Stomach (tissue), 19 donors: ENCODE measurements at places on chromosomes 16 and 17. TPM values are rescaled to one million over a fixed set of nuclear protein-coding genes. Genes with fewer than 3 reads are reported as not detected.

The OR1E1 gene
- total RNA-seq, result not detected

The DNAAF1 gene
- not detected for total RNA-seq

GRCh38 chr16:65119901-65120401, 1.9 kb downstream of the CDH11 start:
- no peaks in the 10 kb centered on the region for H3K36me3 ChIP-seq
- peaks cover 34% of the 10 kb centered on the region for H3K27me3 ChIP-seq
- peak overlapping the region; percentile 91 for H3K27ac ChIP-seq
- DNase-seq, result peak; percentile 49
- H3K4me1 ChIP-seq, result no peaks in the 10 kb centered on the region

The CACNG3 gene
- total RNA-seq, result not detected

GRCh38 chr16:69367980-69368379, 16.4 kb upstream of the TMED6 start:
- no peak overlapping the region for H3K4me3 ChIP-seq
- peaks cover 100% of the 10 kb centered on the region for H3K36me3 ChIP-seq
- no peak for DNase-seq
- no peaks in the 10 kb centered on the region for H3K27me3 ChIP-seq
